Heart right ventricle (tissue), 16 donors: ENCODE measurements at places on chromosomes 12 and 14.

DNA sequence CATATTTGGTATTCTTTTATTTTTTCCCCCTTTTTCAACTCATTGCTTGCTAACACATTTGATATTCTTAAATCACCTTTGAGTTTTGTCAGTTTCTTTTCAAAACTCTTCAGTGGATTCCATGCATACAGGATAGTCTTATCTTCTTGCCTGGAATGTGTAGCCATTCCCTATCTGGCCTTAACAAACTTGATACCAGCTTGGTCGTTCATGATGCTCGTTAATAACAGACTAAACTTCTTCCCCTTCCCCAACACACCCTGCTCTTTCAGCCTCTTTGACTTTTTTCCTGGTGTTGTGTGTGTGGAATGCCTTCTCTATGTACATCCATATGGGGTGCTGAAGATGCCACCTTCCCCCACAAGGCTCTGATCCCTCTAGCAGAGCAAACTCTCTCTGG is 17.7 kb upstream of the CALM1 start:
- H3K4me1 ChIP-seq: peaks cover 8% of the 10 kb centered on the region
- no peaks in the 10 kb centered on the region for H3K36me3 ChIP-seq
- no peak overlapping the region for H3K4me3 ChIP-seq
- DNase-seq: no peak
- no peak overlapping the region for H3K27ac ChIP-seq

DNA sequence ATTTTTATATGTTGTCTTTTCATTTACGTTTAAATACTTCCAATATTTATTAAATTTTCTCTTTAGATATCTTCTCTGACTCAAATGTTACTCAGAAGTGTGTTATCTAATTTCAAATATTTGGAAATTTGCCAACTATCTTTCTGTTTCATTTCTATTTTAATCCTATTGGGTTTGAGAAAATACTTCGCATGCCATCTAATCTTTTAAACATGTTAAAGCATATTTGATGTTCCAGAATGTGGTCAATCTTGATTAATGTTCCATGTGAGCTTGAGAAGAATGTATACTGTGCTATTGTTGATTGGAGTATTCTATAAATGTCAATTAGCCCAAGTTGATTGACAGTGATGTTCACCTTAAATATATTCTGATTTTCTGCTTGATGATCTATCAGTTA is 11.9 kb upstream of the DCN start:
- H3K4me1 ChIP-seq: no peaks in the 10 kb centered on the region
- no peak overlapping the region for H3K4me3 ChIP-seq
- H3K36me3 ChIP-seq: no peaks in the 10 kb centered on the region
- DNase-seq: no peak
- H3K27me3 ChIP-seq: no peaks in the 10 kb centered on the region
- no peak overlapping the region for H3K27ac ChIP-seq

- no peaks in the 10 kb centered on the region for H3K36me3 ChIP-seq
- no peak overlapping the region for H3K4me3 ChIP-seq
- peak; percentile 51 for DNase-seq
- H3K4me1 ChIP-seq: peaks cover 51% of the 10 kb centered on the region
- H3K27ac ChIP-seq: peak overlapping the region; percentile 59
Observed at GRCh38 chr12:11862798-11863197, 207.9 kb upstream of the BCL2L14 start.

DNA sequence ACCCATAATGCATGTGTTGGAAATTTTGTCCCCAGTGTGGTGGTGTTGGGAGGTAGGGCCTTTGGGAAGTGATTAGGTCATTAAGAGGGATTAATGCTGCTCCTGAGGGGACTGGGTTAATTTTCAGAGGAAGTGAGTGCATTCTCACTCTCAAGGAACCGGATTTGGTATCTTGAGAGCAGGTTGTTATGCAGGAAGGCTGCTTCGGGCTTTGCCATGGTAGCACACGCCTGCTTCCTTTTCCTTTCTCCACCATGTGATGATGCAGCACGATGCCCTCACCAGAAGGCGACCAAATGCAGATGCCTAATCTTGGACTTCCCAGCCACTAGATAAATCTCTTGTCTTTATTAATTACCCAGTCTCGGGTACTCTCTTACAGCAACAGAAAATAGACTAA is 257.1 kb downstream of the SSPN start:
- H3K27ac ChIP-seq: no peak overlapping the region
- no peaks in the 10 kb centered on the region for H3K36me3 ChIP-seq
- no peak for DNase-seq
- H3K4me3 ChIP-seq: no peak overlapping the region
- H3K27me3 ChIP-seq: no peaks in the 10 kb centered on the region
- peaks cover 17% of the 10 kb centered on the region for H3K4me1 ChIP-seq
